ENCODE measurements at places on chromosomes 5 and 9.
A peak's percentile ranks its signal among the peaks of the same experiment; 100 is the strongest.

DNA sequence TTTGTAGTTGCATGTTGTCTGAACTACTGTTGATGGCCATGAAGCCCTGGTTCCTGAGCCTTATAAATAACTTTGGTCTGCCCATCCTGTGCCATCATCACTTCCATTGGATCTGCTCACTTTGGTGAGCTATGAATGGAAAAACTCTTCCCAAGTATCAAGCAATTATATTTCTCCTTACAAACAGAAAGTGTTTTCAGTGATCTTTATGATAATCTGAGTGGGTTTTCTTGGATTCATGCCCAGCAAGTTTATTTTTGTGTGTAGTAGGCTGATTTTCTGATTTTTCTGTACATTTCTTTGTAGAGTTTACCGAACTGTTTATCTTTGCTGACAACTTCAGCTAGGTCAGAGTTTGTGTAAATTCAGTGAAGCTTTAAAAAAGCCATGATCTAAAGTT is 31.0 kb downstream of the CAMK4 start:
- no peak for DNase-seq

- no peak for DNase-seq
Observed at GRCh38 chr9:17349831-17350230, 215.0 kb downstream of the CNTLN start.

DNA sequence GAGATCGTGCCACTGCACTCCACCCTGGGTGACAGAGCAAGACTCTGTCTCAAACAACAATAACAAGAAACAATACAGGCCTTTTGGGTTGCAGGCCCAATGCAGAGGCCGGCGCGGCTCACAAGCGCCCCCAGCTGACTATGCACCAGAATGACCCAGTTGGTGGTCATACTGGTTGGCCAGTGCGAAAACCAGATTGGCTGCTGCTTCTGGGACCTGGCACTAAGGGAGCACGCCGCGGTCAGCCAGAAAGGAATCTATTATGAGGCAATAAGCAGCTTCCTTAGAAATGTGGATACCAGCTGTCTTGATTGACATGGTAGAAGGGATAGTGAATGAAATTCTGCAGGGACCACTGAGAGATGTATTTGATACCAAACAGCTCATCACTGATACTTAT is 35.0 kb downstream of the RANBP17 start:
- no peak for DNase-seq

DNA sequence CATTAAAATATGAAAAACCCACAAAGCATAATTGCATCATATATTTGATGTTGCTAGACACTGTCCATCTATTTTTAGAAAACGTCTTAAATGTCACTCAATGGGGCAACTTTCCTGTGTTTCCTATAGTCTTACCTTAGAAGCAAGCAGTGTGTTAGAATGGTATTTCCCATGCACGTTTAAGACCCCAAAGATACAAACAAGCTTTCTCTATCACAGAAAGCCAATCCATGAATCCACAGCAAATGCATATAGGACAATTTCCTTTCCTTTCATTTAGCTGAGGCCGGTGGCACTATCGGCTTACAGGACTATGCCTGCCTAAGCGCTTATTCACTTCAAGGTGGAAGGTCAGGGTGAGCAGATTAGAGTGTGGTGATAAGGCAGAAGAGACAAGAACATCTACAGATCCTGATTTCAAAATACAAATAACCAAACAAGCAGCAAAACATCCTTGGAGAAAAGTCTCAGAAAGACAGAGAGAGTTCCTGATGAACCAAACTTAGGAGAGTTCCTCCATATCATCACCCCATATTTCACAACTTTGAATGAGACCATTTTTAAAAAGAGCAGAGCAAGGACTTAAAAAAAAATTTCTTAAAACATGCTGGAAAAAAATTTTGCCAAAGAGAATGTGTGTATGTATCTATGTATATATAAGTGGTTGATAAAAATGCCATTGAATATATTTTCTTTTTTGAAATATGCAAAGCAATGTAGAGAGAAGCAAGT is 57.2 kb downstream of the MEF2C start:
- DNase-seq = peak; percentile 30

- DNase-seq = no peak
Observed at GRCh38 chr9:19119246-19119645, 8.0 kb downstream of the PLIN2 start.

DNA sequence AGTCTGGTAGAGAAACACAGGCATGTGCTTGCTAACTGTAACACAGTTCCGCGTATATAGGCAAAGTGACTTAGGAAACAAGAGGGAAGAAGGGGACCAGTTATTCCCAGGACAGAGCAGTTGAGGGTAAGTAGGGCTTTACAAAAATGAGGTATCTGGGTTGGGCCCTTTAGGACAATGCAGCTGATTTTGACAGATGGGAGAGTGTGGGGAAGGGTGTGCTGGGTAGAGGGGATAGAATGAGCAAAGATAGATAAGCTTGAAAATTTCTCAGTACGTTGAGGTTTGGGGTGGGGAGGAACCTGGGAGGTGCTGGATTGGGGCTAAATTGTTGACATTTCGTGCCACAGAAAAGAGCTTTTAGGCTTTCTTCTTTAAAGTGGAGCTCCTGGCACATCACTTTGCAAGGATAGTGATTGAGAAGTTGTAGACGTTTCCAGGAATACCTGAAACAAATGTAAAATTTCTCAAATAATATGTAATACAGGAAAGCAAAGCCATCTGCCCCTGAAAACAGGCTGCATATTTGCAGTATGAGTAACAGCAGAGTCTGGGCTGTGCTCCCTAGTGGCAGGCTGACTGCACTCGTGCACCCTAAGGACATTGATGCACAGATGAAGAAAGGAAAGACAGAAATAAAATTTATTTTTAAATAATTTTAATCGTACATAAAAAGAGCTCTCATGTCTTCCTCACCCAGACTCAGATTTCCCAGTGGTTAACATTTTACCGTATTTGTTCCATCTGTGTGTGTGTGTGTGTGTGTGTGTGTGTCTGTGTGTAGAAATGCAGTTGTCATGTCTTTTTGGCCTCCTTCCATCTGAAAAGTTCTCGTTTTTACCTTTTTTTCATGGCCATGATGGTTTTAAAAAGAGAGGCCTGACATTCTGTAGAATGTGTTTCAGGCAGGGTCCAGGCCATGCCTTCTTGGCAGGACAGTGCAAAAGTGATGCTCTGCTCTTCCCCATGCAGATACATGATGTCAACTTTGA is 144.9 kb upstream of the DMRT1 start:
- no peak for DNase-seq

- no peak for DNase-seq
Observed at GRCh38 chr5:42995360-42995751, 44.8 kb downstream of the ANXA2R start.

- DNase-seq = no peak
Observed at GRCh38 chr5:137114529-137114928, 384.6 kb downstream of the SPOCK1 start.

- peak; percentile 76 for DNase-seq
Observed at GRCh38 chr9:2017331-2018161, 2.4 kb downstream of the SMARCA2 start.

- DNase-seq = no peak
Observed at GRCh38 chr5:130496215-130496614, 592.0 kb downstream of the CHSY3 start.

DNA sequence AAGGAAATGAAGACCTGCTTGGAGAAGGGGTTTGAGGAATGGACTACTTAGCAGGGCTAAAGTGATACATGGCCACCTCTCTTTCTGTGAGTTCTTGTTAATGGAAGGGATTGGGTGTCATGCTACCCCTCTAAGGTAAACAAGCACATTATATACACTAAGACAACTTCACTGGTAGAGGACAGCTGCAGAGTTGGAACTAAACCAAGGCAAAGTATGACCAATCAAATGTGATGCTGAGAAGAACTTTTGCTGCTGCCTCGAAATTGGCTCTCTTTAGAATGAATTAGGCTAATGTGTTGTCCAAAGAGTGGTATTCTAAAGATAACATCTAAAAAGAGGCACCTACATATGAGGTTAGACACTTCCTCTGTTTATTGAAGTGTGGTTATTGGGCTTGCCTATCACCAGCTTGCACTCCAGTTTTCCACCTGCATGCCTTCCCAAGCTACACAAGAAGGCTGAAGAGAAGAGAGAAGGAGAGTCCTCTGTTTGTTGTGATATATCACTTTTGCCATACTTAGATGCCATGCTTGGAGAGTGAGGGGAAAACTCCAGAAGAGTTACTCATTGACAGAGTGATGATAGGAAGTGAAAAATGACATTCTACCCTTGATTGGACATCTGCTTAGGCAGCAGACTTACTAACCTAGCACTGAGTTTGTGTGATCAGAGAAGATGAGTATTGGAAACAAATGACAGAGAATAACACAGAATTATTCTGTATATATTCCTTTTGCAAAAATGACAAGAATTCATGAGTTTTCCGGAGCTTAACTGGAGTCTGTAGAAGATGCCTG is 536.1 kb downstream of the ZNF608 start:
- DNase-seq = no peak

GRCh38 chr5:97118261-97119006 is 24.0 kb downstream of the LIX1 start:
- DNase-seq = no peak

DNA sequence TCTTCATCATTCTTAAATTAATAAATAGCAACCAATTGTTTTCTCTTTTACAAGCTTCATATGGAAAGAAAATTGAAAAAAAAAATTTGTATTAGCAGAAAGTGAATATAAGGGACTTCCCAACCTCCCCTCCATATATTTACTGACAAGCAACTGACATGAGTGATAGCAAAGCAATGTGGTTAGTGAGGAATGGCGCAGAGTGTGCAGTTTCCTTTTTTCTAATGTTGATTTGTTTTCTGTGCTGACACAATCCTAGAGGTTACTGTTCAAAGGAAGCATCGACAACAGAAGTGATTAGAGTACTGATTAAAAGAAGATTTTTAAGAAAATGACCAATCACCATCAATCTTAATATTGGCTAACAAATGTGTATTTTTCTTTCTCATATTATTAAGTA is 1.7 kb upstream of the PTGER4 start:
- DNase-seq = peak; percentile 73

DNA sequence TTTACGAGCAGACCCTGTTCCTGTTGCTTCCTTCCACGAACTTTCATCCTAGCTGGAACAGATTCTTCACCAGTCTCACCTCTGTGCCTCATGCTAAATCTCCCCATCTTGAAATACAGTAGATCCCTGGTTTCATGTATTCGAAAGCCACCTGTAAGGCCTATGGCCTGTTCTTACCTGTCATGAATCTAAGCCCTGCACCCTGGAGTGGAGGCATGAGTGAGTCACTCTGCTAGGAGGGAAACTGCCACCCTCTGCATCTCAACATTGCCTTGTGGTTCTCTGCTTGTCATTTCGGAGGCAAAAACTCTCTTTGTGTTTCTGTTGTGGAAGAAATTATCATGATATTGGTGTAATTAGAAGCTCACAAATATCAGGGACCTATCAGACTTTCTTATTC is 320.0 kb downstream of the ENC1 start:
- DNase-seq = no peak

GRCh38 chr5:137073189-137073588 is 425.9 kb downstream of the SPOCK1 start:
- no peak for DNase-seq

DNA sequence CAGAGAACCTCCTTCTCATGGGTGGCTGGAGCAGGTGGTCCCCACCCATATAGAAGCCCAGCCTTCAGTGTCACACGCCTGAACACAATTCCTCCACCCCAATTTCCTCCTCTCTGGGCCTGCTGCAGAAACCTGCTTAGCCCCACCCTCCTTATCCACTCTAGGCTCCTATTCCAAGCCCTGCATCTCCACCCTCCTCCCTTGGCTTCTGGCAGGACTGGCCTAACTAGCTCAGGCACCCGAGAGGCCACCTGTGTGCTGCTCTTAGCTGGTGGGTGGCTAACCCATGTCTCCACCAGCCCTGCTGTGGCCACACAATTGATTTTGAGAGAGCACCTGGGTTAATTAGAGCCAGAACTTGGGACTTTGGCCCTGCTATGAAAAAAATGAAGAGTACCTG is 77.3 kb upstream of the ATP10B start:
- DNase-seq = no peak

- peak; percentile 96 for DNase-seq
Observed at GRCh38 chr9:91419222-91420191, 4.1 kb downstream of the NFIL3 start.

- DNase-seq = peak; percentile 41
Observed at GRCh38 chr5:141940695-141941271, 17.1 kb downstream of the DELE1 start.

- DNase-seq = no peak
Observed at GRCh38 chr9:84107081-84107480, 126.5 kb downstream of the RMI1 start.

All from inflammatory macrophage treated with lipopolysaccharide for 1 hour (primary cell).